ENCODE measurements at places on chromosomes 13 and 19.

GRCh38 chr13:57665481-57665880 lies 33.9 kb downstream of the PCDH17 start:
- DNase-seq = no peak

DNA sequence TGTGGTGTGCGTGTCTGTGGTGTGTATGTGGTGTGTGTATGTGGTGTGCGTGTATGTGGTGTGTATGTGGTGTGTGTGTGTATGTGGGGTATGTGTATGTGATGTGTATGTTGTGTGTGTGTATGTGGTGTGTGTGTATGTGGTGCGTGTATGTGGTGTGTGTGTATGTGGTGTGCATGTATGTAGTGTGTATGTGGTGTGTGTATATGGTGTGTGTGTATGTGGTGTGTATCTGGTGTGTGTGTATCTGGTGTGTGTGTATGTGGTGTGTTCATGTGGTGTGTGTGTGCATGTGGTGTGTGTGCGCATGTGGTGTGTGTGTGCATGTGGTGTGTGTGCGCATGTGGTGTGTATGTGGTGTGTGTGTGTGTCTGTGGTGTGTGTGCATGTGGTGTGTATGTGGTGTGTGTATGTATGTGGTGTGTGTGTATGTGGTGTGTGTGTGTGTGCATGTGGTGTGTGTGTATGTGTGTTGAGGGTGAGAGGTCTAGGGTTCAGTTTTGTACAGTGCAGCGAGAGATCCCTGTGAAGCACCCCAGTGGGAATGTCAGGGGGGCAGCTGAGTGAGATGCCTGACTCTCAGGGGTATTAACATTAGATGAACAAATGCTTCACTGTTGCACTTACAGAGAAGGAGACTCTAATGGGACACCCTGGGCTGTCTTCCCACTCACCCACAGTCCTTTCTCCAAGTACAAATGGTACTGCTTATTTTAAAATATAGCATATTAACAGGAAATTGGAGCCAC lies 61.3 kb upstream of the MEDAG start:
- DNase-seq = no peak

DNA sequence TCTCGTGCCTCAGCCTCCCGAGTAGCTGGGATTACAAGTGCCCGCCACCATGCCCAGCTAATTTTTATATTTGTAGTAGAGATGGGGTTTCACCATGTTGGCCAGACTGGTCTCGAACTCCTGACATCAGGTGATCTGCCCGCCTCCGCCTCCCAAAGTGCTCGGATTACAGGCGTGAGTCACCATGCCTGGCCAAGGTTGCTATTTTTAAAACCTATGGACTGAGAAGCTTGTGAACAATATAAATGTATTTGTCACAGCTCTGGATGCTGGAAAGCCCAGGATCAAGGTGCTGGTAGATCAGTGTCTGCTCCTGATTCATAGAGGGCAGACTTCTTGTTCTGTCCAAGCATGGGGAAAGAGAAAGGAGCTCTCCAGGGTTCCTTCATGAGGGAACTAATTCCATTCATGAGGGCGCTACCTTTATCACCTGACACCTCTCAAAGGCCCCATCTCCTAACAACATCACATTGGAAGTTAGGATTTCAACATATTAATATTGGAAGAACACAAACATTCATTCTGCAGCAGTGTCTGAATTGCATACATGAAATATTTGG lies 16.1 kb downstream of the CARD8 start:
- DNase-seq = no peak

DNA sequence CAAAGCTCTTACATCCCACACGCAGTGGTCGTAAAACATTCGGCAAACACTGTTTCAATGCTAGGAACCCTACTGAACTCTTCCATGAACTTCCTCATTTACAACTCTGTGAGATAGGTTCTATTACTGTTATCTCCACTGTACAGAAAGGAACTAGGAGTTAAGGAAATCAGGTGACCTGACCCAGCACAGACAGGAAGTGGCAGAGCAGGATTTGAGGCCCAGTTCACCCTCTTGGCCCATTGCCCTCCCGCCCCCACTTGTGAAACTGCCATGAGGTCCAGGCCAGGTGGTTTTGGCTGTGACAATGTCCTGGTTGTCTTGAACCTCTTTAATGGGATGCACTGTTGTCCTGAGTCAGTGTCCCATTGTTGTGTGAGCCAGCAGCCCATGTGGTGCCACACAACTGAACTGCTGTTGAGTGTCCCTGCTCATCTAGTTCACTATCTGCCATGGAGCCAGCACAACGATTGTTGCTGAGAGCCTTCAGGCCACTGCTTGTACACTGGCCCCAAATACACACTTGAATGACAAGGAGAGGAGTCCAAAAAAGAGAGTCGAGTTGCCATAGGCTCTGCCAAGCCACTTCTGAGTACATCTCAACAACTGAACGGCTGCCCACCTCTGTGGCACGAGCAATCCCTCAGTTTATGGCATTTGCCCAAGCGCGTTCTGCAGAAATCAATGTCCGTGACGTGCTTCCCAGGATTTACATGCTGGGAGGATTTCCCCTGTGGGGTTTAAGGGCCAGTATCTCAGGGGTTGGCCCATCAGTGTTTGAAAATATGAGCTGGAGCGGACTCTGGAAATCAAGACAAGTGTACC lies 484.6 kb downstream of the TSHZ3 start:
- no peak for DNase-seq

DNA sequence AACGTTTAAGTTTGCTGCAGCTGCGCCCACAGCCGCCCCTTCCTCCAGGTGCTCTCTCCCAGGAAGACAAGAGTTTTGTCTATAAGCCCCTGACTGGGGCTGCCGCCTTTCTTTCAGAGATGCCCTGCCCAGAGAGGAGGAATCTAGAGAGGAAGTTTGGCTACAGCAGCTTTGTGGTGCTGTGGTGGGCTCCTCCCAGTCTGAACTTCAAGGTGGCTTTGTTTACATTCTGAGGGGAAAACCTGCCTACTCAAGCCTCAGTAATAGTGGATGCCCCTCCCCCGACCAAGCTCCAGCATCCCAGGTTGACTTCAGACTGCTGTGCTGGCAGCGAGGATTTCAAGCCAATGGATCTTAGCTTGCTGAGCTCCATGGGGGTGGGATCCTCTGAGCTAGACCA lies 6.4 kb upstream of the ERICH6B start:
- no peak for DNase-seq

GRCh38 chr13:76223565-76223964 lies 587.4 kb downstream of the LMO7 start:
- no peak for DNase-seq

- no peak for DNase-seq
These were observed 277.1 kb downstream of the IRS2 start for GRCh38 chr13:109509154-109509900.

- peak; percentile 75 for DNase-seq
These were observed 72.6 kb downstream of the SIPA1L3 start for GRCh38 chr19:37979547-37980082.

DNA sequence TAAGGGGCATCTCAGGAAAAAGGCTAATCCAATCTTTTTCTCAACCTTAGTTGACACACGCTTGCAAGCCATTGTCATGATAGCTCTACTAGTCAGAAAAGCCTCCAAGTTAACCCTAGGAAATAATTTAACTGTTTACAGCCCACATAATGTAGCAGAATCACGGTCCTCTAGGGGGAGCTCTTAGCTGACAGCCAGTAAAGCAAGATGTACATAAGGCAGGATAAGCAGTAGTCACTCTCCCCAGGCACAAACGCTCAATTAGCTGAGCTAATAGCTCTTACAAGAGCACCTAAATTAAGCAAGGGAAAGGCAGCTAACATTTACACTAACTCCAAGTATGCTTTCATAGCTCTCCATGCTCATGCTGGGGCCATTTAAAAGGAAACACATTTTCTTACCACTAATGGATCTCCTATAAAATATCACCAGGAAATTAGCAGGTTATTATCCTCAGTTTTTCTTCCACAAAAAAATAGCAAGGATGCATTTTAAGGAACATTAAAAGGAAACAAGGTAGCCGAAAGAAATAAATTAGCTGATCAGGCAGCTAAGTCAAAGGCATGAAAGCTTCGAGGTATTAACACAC lies 33.7 kb upstream of the ZSCAN5A start:
- DNase-seq = no peak

DNA sequence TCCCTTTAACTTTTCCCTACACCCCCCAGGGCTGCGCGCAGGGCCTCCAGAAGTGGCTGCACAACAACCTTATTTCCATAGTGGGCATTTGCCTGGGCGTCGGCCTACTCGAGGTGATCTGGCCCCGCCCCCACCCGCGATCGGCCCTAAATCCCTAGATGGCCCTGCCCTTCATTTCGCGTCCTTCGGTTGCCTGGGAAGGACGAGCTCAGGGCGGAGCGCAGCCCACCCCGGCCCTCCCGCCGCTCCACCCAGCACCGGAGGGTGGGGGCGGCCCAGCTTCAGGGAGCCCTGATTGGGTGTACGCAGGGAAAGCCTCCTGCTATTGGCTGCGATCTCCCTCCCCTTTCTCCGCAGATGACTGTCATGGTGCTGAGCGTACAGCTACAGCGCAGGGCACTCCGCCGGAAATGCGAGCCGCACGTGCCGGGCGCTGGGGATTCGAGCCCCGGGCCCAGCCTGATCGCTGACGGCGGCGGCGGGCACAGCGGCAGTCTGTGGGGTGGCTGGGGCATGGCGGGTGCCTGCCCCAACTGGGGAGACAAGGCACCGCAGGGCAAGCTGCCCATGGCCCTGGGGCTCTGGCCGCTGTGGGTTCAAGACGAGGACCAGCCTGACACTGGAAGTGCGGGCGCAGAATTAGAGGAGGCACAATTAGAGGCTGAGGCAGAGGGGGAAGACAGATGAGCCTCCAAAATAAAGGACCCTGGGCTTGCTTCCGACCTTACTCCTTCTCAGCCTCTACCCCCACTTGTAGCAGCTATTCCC lies 4.3 kb downstream of the CD37 start:
- DNase-seq = peak; percentile 92

- DNase-seq = no peak
These were observed 6.8 kb upstream of the MBNL2 start for GRCh38 chr13:97215325-97215724.

DNA sequence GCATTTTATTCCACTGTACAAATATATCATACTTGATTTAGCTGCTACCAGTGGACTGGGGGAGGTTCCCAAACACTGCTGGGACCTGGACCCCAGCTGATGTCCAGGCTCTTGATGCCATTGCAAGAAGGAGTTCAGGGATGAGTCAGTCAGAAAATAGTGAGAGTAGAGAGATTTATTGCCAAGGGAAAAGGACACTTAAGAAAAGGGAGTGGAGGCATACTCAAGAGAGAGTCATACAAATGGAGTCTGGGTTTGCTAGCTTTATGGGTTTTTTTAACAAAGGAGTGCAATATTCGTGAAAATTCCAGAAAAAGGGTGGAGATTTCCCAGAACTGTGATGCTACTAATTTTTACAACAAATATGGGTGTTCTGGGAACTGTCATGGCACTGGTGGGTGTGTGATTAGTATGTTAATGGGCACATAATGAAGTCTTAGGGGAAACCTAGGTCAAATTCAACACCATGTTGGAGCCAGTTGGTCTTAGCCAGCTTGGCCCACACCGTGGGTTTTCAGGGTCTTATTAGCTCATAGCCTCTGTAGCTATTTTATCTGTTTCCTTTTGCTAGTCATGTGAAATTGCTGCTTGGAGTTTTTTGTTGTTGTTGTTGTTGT lies 36.2 kb downstream of the GPC6 start:
- no peak for DNase-seq

All from upper lobe of right lung (tissue), 1 donor.